ENCODE measurements at places on chromosomes 16 and 17. TPM values are rescaled to one million over a fixed set of nuclear protein-coding genes. Genes with fewer than 3 reads are reported as not detected.

DNA sequence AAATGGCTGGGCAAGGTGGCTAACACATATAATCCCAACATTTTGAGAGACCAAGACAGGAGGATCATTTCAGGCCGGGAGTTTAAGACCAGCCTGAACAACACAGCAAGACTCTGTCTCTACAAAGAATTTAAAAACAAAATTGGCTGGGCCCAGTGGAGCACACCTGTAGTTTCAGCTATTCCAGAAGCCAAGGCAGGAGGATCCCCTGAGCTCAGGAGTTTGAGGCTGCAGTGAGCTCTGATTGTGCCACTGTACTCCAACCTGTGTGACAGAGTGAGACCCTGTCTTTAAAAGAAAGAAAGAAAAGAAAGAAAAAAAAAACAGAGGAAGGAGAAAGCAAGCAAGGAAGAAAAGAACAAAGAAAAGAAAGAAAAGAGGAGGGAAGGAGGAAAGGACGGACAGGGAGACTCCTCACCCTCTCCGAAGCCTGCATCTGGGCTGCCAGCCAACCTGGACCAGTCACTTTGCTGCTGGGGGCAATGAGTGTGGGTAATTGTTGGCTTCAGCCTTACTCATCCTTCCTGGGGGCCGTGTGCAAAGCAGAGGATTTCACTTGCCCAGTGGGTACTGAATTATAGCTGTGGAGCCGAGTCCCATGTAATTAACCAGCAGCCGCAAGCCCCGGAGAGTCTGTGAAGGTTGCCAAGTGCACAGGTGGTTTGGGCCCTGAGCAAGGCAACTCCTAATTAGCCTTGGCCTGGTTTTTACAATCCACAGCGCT lies 6.7 kb upstream of the MT4 start:
- peak; percentile 100 for DNase-seq

- no peak for DNase-seq
Observed at GRCh38 chr17:73325527-73325842, 13.7 kb upstream of the CDC42EP4 start.

GRCh38 chr17:48352630-48353029 lies 77.4 kb downstream of the SKAP1 start:
- peak; percentile 5 for DNase-seq

DNA sequence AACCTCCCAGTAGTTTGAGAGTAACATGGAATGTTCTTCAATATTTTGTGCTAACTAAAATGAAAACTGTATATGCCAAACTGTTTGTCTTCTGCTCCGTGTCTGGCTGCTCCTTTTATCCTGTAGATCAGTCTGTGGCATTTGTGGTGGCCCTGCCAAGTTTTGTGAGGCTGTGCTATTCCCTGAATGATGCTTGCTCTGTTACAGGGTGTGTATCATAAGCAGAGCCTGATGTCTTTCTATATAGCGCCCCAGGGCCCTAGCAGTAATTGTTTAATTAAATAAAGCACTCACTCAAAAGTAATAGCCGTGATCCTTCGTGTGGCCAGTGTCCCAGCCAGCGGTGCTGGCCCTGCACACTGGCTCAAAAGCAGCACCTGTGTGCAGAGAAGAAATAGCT lies 27.8 kb upstream of the NAT9 start:
- DNase-seq, result no peak

HOXB6 gene
- 7.7 TPM for total RNA-seq

GRCh38 chr17:7023576-7024401 lies 939 bp downstream of the BCL6B start:
- no peak for DNase-seq

Data from MG63 (cell line).